A549 treated with DMSO at 1 μM for 4 hours (cell line): ENCODE measurements at places on chromosomes 2 and 18. TPM values are rescaled to one million over a fixed set of nuclear protein-coding genes. Genes with fewer than 3 reads are reported as not detected.

The KIAA2012 gene
- not detected in 5 replicates for total RNA-seq

The MALL gene
- total RNA-seq, result 149 to 172 TPM (median 158 TPM) in 5 replicates

The SNORC gene
- total RNA-seq, result 5.4 to 13.3 TPM (median 10.3 TPM) in 5 replicates

The PNPT1 gene
- 32.8 to 70.3 TPM (median 39.8 TPM) in 5 replicates for total RNA-seq

The SEMA4C gene
- total RNA-seq, result 18.2 to 25.6 TPM (median 21.5 TPM) in 5 replicates
